ENCODE measurements at places on chromosomes 7 and 10. TPM values are rescaled to one million over a fixed set of nuclear protein-coding genes. Genes with fewer than 3 reads are reported as not detected.

GRCh38 chr10:70773965-70774809, 11.0 kb downstream of the TBATA start:
- H3K27ac ChIP-seq = no peak overlapping the region
- no peaks in the 10 kb centered on the region for H3K36me3 ChIP-seq
- DNase-seq = no peak
- H3K4me3 ChIP-seq = no peak overlapping the region
- H3K4me1 ChIP-seq = peaks cover 4% of the 10 kb centered on the region

DNA sequence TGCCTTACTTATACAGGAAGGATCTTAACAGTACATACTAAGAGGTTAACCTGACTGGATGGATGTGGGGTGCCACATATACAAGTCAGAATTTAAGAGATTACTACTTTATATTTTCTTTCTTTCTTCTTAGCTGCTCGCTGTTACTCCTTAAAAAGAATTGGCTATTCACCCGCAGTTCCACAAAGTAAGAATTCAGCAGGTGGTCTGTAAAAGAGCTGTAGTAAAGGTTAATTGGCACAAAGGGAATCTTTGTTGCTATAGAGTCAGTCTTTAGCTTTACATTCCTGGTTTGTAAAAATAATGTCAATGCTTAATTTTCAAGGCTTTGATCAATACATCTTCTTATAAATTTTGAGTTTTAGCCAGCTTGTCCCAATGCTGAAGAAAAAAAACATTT, 43.2 kb downstream of the RALA start:
- H3K27ac ChIP-seq = no peak overlapping the region
- H3K4me1 ChIP-seq = no peaks in the 10 kb centered on the region
- DNase-seq = no peak
- no peak overlapping the region for H3K4me3 ChIP-seq
- H3K36me3 ChIP-seq = no peaks in the 10 kb centered on the region
- H3K27me3 ChIP-seq = no peaks in the 10 kb centered on the region

DNA sequence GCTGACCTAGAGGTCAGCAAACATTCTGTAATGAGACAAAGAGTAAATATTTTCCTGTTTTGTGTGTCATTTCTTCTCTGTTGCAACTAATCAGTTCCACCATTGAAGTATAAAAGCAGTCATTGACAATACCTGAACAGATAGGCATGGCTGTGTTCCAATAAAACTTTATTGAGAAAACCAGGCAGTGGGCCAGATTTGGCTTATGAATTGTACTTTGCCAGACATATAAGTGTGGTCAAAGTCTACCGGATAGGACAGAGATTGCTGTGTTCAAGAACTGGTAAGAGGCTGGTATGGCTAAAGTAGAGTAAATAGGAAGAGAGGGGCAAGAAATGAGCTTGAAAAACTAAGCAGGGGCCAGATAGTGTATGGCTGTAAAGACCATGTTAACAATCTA, 38.3 kb upstream of the TAC1 start:
- H3K4me3 ChIP-seq = no peak overlapping the region
- no peaks in the 10 kb centered on the region for H3K4me1 ChIP-seq
- H3K27me3 ChIP-seq = no peaks in the 10 kb centered on the region
- no peak for DNase-seq
- H3K27ac ChIP-seq = no peak overlapping the region

The ITPRID1 gene
- total RNA-seq = not detected

DNA sequence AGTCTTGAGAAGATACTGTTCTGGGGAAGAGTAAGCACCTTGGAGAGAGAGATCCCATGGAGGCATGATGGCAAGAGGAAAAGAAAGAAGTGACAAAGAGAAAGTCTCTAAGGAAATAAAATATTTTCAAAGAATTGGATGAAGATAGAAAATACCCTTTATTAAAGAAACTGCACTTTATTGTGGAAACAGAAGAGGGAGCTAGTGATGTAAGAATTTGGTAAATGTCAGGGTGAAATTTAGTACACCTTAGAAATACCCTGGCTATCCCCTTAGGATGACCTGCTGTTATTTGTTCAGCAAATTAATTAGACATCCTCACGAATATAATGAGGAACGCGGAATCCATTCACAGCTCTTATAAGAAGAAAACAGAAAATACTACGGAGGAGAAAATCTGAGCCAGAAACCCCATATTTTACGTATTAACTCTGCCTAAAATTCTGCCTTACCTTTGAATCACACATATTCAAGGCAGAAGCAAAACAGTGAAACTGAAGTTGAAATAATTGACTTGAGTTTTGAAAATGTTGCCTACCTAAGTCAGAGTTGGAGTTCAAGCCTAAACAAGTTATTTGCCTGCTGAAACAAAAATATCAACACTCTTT, 90.7 kb downstream of the TFPI2 start:
- H3K4me1 ChIP-seq = no peaks in the 10 kb centered on the region
- no peak overlapping the region for H3K27ac ChIP-seq
- H3K4me3 ChIP-seq = no peak overlapping the region
- H3K36me3 ChIP-seq = no peaks in the 10 kb centered on the region
- H3K27me3 ChIP-seq = no peaks in the 10 kb centered on the region
- peak; percentile 18 for DNase-seq

DNA sequence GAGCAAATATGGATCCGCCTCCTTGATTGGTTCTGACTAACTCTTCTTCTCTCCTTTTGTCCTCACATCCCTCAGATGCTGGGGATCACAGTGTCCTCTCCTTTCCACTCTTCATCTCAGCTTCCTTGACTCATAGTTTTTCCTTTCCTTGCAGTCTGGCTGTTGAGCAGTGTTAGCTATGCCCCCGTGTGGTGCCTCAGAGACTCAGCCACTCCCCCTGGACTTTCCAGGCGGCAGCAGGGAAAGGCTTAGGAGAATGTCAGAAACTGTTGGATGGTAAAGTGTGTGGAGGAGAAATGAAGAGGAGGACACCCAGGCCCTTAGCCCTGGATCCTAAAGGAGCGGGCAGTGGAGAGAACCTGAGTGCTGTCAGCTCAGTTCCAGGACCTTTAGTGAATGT, 267.5 kb downstream of the CELF2 start:
- no peak overlapping the region for H3K4me3 ChIP-seq
- peak; percentile 49 for DNase-seq
- no peaks in the 10 kb centered on the region for H3K4me1 ChIP-seq
- no peaks in the 10 kb centered on the region for H3K36me3 ChIP-seq
- peak overlapping the region; percentile 32 for H3K27ac ChIP-seq

DNA sequence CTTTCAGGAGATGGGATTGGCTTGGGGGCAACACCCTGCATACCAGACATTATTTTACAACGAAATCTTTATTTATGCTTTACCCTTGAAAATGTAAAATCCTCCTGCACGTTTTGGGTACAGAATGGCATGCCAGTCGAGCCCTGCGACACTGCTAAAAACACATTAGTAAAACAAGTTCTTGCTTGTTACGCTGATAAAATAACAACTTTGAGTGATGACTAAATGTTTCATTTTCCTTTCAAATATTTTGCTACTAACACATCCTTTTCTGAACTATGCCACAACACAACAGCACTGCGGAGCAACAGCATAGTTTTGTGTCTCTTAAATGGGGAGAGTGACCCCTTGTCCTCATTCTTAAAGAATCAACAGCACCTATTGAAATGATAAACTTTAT, 76.0 kb upstream of the SEMA3D start:
- no peaks in the 10 kb centered on the region for H3K36me3 ChIP-seq
- H3K27me3 ChIP-seq = no peaks in the 10 kb centered on the region
- no peak overlapping the region for H3K4me3 ChIP-seq

DNA sequence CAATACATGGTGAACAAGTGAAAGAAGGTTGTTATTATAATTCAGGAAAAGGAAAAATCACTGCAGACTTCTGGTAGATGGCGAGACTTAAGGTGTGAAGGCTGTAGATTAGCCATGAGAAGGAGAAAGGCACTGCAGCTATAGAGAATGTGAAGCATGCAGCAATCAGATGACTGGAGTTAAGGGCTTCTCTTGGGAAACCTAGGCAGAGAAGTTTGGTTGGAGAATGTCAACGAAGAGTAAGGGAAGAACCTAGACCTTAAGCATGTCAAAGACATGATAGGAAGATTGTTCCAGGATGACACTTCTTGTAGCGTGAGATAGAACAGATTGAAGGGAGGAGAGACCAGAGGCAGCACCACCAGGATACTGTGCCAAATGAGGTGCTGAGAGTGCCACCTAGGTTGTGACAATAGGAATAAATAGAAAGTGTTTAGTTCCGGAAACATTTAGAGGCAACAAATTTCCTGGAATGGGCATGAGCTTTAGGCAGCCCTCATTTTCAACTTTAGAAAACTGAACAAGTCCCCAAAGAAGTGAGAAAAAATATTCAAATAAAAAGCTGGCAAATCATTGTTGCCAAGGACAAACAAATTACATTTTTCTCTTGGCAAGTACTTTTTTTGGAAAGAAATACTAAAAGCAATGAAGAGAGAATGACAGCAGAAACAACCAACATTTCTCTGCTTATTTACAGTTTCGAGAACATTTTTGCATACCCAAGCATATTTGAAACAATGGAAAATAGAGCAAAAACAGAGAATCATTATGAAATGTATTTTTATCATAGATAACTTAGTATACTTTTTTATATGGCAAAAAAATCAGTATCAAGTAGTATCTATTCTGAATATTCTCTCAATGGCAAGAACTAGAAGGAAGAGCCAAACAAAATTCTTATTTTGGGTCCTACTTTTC, 4.9 kb downstream of the LRRC17 start:
- H3K4me3 ChIP-seq = no peak overlapping the region
- DNase-seq = no peak
- no peaks in the 10 kb centered on the region for H3K36me3 ChIP-seq
- H3K4me1 ChIP-seq = no peaks in the 10 kb centered on the region

GRCh38 chr7:151851782-151852181, 25.1 kb downstream of the PRKAG2 start:
- H3K4me1 ChIP-seq = no peaks in the 10 kb centered on the region
- no peak overlapping the region for H3K4me3 ChIP-seq
- no peak overlapping the region for H3K27ac ChIP-seq
- DNase-seq = no peak
- no peaks in the 10 kb centered on the region for H3K27me3 ChIP-seq

The CDHR1 gene
- 0.24 TPM for total RNA-seq

DNA sequence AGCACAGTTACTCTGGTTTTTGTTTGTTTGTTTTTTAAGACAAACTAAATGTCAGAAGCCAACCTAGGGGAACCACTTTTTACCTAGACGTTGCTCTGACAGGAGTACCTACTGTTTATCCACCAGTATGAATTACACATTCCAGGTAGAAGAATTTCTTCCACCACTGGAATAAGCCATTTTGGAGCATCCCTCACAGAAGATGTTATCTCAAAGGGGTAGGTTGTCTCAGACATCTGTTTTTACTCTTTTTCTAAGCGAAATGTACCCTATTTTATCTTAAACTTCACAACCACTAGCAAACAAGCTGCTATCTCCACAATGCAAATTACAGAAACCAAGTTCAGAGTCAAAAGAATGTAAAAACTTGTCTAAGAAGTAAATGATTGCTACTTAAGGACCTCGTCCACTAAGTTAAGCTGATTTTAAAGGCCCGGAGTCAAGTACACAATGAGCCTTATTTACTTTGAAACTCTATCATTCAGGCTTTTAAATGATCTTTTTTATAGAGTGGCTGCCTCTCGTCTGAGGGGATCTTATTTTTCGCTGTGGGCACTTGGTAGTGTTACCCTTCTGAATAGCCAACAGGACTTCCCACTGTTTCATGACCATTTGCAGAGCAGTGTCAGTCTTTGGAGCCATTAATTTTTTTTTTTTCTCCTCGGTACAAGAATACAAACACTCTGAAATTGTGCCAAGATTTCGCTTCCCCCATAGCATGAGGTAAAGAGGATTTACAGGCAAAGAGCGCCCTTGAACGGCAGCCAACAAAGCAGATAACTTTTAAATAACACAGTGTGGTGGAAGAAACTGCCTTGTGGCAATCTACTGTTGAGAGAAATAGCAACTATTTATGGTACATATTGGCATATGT, 15.7 kb upstream of the ARMC3 start:
- H3K4me3 ChIP-seq = no peak overlapping the region
- H3K36me3 ChIP-seq = no peaks in the 10 kb centered on the region
- H3K27ac ChIP-seq = peak overlapping the region; percentile 2
- no peaks in the 10 kb centered on the region for H3K27me3 ChIP-seq
- H3K4me1 ChIP-seq = peaks cover 17% of the 10 kb centered on the region
- DNase-seq = peak; percentile 65

Measured in hepatocyte (in vitro differentiated cells).